AG08395 (cell line): ENCODE measurements at places on chromosomes 3 and 15.
A peak's percentile ranks its signal among the peaks of the same experiment; 100 is the strongest.

DNA sequence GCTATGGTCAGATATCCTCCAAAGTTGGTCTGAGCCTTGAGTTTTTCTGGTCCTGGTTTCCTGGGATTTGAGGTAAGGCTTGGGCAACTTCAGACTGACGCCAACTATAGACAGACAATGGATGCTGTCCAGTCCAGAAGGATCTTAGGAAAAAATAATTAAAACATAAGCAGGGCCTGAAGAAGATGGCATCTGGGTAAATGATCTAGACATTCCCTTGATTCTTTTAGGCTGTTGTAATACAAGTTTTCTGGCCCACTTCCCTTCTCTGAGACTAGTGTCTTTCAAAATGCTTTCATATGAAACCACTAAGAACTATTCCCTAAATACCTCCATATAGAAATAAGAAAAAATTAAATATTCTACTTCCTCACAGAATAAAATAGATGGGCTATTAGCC is 47.7 kb upstream of the PLXND1 start:
- peak; percentile 72 for DNase-seq

DNA sequence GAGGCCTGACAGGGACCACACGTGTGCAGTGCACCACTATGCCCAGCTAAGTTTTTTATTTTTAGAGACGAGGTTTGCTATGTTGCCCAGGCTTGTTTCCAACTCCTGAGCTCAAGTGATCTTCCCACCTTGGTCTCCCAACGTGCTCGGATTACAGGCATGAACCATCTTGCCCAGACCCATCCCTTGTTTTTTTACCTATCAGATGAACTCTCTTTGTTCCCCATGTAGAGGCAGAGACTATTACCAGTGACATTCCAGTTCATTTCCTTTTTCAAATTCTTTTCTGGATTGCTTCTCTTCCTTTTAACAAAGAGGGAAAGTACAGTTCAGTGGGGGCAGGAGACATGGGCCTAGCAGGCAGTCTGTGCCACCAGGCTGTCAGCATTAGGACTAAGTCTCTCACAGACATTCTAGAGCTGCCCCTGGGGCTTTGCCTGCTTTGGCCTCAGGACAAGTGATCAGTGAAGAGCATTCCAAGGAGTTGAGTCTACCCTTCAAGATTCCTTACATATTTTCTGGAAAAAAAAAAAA is 103.5 kb upstream of the SLC7A14 start:
- DNase-seq, result peak; percentile 94

DNA sequence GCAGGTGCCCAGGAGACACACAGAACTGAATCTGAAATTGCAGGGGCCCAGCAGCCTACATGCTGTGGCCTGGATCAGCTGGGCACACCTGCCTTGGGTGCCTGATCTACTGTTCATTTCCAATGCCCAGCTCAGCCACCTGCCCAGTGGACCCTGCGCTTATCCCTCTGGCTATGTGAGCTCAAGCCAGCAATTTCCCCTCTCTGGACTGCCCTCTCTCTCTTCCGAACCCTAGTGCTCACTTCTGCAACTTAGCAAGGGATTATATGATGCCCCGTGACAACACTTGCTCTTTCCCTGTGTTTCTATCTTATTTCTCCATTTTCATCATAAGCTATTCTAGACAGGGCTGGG is 276.0 kb downstream of the UACA start:
- DNase-seq, result no peak

GRCh38 chr3:58119186-58119585 is 91.6 kb downstream of the DNASE1L3 start:
- DNase-seq, result no peak

- no peak for DNase-seq
Measured at GRCh38 chr3:22940285-22940684, 262.8 kb upstream of the UBE2E2 start.

DNA sequence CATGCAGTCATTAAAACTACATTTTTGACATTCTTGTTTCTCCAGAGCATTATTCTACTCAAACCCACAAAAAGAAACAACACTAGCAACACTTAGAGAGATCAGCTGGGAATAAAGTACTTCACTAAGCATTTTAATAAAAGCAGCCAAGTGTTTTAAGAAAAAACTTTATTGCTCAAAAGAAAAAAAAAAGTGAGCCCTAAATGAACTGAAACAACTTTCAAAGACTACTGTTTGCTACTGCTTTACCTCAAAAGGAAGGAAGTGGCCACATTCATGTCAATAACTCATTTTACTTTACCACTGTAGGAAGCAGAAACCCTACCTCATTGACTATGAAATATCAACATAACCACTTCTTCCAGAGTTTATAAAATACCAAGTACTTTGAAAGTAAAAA is 91.3 kb downstream of the UACA start:
- DNase-seq, result no peak

DNA sequence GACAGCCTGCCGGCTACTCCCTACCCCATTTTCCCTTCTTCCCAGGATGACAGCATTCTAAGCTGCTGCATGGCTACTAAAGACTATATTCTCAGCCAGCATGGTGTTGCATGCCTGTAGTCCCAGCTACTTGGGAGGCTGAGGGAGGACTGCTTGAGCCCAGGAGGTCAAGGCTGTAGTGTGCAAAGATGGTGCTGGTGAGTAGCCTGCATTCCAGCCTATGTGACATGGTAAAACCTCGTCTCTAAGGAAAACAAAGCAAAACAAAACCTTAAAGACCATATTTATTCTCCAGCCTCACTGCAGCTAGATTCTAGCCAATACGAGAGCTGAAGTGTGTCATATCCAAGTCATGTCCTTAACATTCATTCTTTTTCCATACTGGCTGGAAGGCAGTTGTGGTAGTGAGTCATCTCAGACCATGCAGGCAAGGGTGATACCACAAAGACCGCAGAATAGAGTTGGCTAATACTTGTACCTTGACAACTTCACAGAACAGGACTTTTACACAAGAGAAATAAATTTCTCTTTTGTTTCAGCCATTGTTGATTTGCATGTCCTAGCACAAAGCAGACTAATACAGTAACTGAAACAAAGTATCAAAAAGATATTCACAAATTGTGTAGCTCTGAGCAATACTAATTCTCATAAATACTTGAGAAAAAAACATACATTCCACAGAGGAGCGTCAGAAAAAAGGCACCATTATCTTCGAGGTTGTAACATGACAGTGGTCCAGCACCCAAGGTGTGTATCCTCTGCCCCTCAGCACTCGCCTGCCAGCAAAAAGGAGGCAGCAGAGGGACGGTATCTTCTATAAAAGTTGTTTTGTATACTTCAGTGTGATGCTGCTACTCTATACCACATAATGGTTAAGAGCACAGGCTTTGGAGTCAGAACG is 14.8 kb downstream of the PBRM1 start:
- DNase-seq, result peak; percentile 92

GRCh38 chr3:171967932-171968678 is 71.3 kb upstream of the FNDC3B start:
- no peak for DNase-seq

DNA sequence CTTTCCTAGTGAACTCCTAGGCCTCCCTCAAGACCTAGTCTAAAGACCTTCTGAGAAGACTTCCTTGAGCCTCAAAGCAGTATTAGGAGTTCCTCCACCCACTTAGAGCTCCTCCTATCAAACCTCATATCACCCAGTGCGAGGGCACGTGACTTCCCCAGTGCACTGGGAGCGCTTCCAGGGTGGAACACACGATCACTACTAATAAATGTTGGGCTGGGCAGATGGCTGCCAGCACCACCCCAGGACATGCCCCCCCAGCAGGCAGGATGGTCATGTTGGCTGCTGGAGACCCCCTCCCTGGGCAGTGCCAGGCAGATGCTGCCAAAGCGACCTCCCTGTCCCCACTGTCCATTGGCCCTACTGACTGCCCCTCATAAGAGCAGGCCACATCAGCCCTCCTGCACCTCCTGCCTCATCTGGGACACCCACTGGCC is 8.5 kb upstream of the PLXND1 start:
- peak; percentile 49 for DNase-seq

GRCh38 chr15:49372366-49372765 is 50.7 kb upstream of the FGF7 start:
- no peak for DNase-seq

- no peak for DNase-seq
Measured at GRCh38 chr15:57171426-57171825, 204.9 kb upstream of the CGNL1 start.

- no peak for DNase-seq
Measured at GRCh38 chr3:60177726-60178125, 1073.5 kb downstream of the FHIT start.

GRCh38 chr15:40290918-40291574 is 8.2 kb upstream of the ANKRD63 start:
- DNase-seq, result peak; percentile 74

DNA sequence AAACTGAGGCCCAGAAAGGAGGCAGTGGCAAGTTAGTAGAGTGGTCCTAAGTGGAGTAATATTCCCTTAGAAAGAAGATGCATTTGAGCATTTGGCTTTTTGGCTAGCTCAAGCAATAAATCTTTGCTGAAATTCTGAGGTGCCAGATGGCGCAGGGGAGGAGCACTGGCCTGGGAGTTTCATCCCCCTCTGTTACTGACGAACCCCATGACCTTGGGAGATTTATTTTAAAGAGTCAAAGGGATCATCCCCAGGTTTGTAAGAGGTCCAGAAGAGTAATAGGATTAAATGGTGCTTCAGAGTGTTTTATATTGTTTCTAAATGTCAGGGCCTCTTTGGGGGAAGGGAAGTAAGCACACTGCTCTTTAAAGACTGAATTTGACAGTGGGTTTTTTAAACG is 85.1 kb upstream of the PIAS1 start:
- DNase-seq, result no peak

GRCh38 chr3:41881233-41881821 is 80.6 kb downstream of the ULK4 start:
- DNase-seq, result peak; percentile 34

DNA sequence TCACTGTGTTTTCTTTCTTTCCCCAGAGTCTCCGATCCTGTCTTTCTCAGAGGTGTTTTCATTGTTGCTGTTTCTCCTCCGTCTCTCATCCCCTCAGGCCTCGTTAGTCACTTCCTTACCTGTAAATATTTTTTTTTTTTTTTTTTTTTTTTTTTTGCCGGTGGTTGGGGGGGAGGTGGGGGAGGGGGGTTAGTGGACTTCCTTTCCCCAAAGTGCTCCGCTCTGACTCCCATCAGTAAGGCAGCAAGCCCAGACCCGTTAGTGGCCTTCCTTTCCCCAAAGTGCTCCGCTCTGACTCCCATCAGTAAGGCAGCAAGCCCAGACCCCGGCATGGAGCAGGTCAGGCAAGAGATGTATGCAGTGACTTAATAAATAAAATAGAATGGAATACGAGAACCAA is 97.1 kb upstream of the TNFAIP8L3 start:
- DNase-seq, result no peak

DNA sequence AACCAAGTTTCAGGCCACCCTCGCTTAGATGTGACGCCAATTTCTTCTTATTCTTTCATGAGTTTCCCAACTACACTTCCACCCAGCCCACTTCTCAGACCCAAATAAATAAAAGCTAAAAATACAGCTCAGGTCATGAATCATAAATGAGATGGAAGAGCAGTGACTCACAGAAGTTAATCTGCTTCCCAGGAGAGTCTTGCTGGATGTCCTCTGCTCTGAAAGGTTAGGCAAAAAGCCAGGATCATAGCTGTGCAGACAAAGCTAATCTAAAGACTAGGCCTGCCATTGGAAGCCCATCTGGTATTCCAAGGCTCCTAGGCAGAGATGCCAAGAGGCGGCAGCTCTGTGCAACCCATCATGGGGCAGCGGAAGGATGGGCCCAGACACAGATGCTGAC is 24.1 kb downstream of the SHC4 start:
- peak; percentile 83 for DNase-seq

- no peak for DNase-seq
Measured at GRCh38 chr15:50150349-50150748, 31.3 kb upstream of the ATP8B4 start.

DNA sequence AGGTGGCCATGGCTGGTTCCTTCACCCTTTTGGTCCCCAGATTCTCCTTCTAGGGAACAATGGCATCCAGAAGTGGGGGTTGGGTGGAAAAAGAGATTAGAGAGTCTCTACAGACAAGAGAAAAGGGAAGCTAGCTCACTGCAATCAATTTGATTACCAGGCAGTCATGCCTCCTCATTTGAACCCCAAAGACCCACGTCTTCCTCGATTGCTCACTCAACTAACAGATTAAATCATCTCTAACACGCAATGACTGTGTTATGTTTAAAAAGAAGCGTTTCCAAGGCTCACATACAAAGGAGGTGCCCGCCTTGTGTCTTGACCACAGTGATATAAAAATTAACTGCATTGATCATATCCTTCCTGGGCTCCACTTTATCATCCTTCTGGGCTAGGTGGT is 57.6 kb downstream of the BHLHE40 start:
- DNase-seq, result no peak

DNA sequence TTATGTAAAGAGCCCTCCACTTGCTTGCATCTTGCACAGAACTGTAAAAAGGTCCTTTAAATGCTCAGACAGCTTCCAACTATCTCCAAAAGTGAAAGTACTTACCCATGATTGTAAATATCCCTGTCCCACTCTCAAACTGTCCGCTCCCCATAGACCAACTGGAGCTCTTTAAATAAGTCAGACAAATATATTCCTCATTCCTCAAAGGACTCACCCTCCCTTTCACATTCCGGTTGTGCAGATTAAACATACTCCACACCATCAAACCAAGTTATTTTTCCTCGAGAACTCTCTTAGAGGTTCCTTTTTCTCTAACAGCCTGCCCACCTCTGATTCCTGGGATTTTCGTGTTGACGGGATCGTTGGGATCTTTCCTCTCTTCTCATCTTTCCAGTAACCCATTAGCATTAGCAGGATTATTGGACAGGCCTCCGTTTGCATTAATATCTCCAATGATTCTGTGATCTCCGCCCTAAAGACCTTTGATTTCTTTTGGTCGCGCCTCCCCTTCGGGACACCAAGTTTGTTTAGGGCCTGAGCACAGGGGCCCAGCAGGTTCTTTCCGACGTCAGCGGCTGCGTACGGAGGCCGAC is 763 bp downstream of the GOLGB1 start:
- peak; percentile 15 for DNase-seq

- no peak for DNase-seq
Measured at GRCh38 chr15:83866692-83867091, 212.8 kb downstream of the ADAMTSL3 start.

DNA sequence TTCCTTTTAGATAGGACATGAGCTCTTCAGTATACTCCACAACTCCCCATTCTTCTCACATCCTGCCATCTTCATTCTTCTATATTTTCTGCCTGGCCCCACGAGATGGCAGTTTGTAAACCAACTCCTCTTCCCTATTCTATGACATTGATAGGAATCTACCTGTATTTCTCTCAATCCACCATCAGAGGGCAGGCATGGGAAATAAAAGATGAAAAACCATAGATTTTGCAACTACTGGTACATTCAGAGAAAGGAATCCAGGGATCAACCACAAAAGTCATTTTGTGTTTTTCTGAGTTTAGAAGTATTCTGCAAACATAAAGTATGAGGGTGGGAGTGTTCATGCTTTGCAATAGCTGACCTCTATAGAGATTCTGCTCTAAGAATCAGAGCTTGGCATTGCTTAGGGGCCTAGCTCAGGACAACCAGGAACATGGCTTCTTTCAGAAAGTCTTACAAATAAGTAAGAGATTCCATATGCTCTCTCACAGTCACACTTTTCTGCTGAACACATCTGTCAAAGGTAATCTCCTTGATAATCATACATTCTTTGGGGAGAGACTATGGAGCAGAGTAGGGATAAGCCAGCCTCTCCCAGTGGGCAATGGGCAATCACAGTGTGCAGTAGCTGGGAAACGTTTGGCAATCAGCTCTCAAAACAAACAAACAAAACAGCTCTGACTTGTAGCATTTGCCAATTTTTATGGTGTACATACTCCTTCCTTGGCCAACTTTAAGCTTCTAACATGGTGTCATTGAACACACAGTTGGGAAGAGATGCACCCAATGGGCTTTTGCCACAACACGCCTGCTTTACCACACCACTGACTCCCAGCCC is 43.1 kb upstream of the SLC25A36 start:
- peak; percentile 79 for DNase-seq
